ENCODE measurements at places on chromosomes 7 and 10.

GRCh38 chr10:77889277-77889903 is 37.2 kb downstream of the DLG5 start:
- DNase-seq, result no peak

- no peak for DNase-seq
Observed at GRCh38 chr10:97889461-97890265, 40.0 kb downstream of the GOLGA7B start.

DNA sequence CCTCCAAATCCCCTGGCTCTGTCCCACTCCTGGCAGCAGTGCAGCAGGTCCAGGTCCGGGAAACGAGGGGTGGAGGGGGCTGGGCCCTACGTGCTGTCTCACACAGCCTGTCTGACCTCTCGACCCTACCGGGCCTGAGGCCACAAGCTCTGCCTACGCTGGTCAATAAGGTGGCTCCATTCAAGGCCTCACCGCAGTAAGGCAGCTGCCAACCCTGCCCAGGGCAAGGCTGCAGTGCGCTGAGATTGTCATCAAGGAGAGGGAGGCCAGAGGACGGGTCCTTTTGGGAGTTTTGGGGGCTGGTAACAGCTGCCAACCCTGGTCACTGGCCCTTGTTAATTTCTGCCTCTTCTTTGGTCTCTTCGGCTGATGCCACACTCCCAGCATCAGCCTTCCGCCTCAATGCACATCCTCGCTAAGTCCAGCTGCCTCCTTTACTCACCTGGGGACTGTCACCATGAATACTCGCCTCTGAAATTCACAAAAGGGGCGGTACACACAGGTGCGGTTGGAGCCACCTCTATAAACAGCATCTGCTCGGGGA is 3.5 kb downstream of the EPO start:
- no peak for DNase-seq

- DNase-seq, result no peak
Observed at GRCh38 chr10:122962405-122962804, 8.4 kb upstream of the C10orf88 start.

DNA sequence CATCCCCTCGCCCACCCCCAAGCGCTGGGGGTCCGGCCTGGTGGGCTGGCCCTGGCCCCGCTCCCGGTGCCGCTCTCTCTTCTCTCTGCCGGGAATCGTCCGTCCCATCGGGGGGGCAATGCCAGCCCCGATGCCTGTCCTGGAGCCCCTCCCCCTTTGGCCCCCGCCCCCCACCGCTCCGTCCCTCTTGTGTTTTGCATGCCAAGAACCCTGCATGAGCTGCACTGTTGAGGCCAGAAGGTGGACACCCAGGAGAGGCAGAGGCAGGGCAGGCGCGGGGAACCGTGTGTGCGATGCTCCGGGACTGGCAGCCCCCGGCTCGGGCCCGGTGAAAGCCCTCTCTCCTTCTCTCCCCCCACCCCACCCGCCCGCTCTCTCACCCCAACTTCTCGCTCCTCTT is 22.1 kb upstream of the HSPB1 start:
- no peak for DNase-seq

GRCh38 chr10:48590945-48591344 is 13.9 kb downstream of the ARHGAP22 start:
- no peak for DNase-seq

- DNase-seq, result no peak
Observed at GRCh38 chr10:34147641-34148304, 667.3 kb downstream of the PARD3 start.

DNA sequence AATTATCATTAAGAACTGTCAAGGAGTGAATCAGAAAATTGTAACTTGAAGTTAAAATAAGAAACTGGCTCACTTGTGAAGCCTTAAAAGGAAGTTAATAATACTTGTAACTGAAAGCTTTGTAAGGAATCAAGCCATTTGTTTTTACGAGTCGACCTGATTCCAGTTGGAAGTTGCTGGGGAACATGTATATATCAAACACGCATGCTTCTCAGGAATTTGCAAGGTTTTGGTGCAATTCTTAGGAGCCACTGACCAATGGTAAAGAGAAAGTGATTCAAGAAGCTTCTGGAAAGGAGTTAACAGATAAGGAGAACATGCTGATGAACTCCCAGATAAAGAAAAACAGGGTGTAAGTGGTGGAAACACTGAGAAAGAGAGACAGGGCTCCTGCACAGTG is 56.4 kb downstream of the ETV1 start:
- DNase-seq, result no peak

GRCh38 chr10:4771554-4772201 is 54.3 kb upstream of the AKR1E2 start:
- DNase-seq, result no peak

DNA sequence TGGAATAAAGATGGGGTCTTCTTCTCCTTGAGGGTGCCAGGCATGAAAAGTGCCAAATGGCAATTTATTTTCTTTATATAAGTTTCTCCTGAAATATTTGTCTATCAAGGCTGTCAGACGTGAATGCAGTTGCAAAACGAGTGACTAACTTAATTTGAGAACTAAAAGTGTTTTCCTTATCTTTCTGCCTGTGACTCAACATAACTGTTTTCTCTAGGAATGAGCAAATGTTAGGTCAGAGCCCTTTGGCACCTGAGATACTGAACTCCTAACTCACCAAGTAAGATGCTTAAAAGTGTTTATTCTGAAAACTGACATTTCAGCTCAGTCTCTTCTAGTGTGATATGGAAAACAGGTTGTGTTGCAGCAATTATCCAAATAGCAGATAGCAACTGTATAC is 197.0 kb downstream of the STK31 start:
- DNase-seq, result no peak

GRCh38 chr7:47744883-47745282 is 163.0 kb upstream of the TNS3 start:
- DNase-seq, result no peak

GRCh38 chr10:51369903-51370302 is 295.6 kb downstream of the PRKG1 start:
- no peak for DNase-seq

- no peak for DNase-seq
Observed at GRCh38 chr10:88687853-88688467, 18.1 kb upstream of the LIPK start.

DNA sequence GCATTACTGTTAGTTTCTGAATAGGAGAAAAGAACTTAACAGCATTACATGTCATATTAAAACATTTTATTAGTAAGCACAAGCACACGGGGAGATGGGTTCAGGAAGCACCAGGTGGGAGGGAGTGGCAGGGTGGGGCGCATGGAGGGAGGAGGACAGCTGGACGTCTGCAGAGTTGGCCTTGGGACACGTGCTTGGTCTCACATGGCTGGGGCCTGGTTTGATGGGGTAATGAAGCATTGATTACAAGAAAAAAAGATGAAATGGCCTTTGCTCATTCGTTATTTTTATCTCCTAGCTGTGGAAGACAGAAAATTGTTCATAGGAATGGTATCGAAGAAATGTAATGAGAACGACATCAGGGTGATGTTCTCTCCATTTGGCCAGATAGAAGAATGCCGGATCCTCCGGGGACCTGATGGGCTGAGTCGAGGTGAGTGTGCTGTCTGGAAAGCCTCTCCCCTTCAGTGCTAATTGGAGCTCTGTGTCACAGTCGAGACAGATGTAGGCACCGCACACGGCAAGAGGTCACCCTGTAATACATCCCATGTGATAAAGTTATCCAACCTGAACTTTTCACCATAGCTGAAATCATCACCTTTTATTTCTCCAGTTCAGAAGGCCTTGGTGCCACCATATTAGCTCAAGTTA is 239.9 kb downstream of the CELF2 start:
- no peak for DNase-seq

GRCh38 chr7:102036958-102037357 is 219.5 kb downstream of the CUX1 start:
- no peak for DNase-seq

- DNase-seq, result no peak
Observed at GRCh38 chr7:132881317-132881716, 200.6 kb downstream of the CHCHD3 start.

DNA sequence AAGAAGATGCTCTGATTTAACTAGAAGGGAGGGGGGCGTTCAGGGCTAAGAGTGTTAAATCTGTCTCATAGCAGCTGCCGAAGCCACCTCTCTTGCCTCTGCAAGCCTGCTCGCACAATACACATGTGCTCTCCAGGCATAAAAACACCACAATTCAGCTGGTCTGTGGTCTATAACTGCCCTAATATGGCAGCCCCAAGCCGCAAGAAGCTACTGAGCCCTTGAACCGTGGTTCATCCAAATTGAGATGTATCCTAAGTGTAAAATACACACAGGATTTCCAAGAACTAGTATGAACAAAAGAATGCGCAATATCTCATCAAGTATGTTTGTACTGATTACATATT is 70.8 kb upstream of the FGFR2 start:
- no peak for DNase-seq

GRCh38 chr10:29304264-29304994 is 15.6 kb downstream of the LYZL1 start:
- DNase-seq, result peak; percentile 5

DNA sequence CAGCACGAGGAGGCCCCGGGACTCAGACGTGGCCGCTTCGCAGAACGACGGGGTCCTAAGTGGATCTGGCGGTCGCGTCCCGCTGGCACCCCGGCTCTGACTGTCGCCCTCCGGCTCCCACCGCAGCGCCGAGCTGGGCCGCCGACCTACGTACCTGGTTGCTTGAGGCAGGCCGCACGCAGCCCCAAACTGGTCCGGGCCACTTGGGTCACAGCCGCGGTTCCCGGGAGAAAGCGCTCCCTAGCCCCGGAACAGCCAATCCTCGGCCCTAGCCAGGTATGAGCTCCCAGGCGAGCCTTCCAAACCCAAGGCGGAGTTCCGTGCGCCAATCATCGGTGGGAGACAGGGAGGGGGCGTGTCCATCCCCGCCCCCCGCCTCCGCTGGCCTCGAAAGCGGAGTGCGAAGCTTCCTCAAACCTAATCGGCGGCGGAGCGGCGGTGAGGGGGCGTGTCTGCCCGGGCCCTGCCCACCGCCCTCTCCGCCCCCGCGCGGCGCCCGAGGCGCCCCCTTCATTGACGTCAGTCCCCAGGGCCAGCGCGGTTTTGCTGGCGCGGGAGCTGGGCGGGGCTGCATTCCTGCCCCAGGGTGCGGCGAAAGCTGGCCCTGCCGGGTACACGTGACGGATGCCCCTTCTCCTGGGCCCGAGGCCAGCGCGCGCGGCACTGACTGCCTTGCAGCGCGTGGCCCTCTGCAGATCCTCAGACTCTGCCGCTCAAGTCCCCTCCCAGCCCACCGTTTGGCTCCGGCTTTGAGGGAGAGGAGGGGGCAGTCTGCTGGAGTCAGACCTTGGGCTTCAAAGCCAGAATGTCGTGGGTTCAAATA is at the start of gene AVPI1:
AVPI1 (minus strand) TSS at position 280 of the 823 bp plus-strand sequence. CDS start 7,336 bp downstream, outside the sequence.
- DNase-seq, result peak; percentile 95

- no peak for DNase-seq
Observed at GRCh38 chr7:23356726-23357125, 57.6 kb downstream of the MALSU1 start.

DNA sequence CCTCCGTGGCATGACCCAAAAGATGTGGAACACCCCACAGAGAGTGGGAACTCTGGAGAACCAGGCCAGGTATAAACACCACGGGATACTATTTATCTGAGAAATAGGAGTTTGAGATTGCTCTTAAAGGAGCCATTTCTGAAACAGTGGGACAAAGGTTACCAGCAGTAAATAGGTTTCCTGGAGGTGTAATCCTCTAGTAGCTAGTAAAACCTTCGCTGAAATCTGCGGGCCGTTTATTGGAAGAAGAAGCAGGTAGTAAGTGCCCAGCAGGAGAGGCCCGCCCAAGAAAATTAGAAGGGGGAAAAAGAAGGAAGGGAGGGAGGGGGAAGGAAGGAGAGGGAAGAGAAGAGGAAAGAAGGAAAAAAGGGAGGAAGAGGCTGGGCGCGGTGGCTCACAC is 51.6 kb downstream of the CHST3 start:
- DNase-seq, result no peak

GRCh38 chr10:130963052-130963393 is 348.5 kb downstream of the TCERG1L start:
- no peak for DNase-seq

DNA sequence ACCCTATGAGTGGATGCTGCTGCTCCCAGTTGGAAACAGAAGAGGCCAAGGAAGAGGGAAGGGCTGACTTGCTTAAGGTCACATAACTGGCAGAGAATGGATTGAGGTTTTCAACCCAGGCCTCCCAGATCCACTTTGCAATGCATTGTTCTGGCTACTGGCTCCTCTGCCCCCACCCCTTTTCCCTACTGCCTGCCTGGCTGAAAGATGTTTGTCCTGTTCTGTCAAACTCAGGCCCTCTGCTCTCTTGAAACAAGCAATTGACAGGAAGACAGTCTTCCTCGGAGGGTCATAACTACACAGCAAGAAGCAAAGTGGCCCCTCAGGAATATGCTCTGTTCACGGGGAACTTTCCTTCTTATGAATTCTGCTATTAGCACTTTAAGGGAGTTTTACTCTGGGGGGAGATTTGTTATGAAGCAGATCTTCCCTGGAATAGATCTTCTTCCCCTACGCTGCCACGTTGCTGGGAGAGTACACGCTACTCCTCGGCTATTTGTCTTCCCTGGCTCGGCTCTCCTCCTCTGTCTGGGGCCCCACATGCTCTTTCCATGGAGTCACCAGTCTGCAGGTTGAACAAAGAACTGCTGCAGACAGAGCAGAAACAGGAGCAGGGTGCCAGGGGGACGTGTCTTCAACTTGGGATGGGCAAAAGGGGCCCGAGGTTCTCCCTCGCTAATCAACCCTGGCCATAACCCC is 436.1 kb downstream of the TYW1 start:
- no peak for DNase-seq

DNA sequence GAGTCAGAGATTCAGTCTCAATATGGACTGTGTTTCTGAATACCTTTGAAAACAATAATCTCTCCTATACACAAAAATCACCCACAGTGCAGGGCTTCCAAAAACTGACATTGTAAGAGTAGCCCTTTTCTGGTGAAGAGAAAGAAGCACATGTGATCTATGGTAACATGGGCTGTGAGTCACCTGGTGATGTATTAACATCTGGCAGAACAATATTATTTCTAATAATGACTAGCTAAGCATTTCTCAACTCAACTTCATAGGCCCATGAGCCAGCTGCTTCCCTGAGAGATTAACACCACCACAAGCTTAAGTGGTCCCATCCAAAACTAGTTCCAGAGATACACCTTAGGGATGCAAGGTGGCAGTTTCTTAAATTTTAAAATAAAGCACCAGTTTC is 331.0 kb upstream of the NRP1 start:
- DNase-seq, result no peak

DNA sequence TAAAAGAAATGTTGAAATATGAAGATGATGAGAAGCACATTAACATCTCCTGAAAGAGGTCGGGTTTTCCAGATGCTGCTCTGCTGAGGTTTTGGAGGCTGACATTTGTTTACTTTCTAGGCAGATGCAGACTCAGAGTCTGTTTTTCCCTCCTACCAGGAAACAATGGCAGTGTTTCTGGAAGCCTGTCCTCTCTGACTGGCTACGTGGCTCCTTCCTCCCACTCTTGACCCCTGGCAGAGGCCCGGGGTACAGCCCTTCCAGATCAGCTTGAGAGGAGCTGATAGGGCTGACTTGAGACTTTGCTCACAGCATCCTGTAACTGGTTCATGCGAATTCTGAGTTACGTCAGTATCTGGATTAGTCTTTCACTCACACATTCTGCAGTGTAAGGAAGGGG is 41.1 kb upstream of the IL15RA start:
- DNase-seq, result no peak

- DNase-seq, result no peak
Observed at GRCh38 chr10:79323602-79324001, 23.7 kb upstream of the PPIF start.

Measured in stimulated activated CD4-positive, alpha-beta T cell treated with anti-CD3 and anti-CD28 coated beads, Interleukin-4, amount 100 ng/mL, for 1 hour (primary cell).